ENCODE measurements at places on chromosomes 6 and 20.

- no peak for DNase-seq
Measured at GRCh38 chr6:79544299-79544927, 7.2 kb upstream of the LCA5 start.

- no peak for DNase-seq
Measured at GRCh38 chr6:23016696-23017095, 447.3 kb downstream of the HDGFL1 start.

GRCh38 chr6:1468126-1468525, 78.8 kb downstream of the FOXF2 start:
- DNase-seq: no peak

DNA sequence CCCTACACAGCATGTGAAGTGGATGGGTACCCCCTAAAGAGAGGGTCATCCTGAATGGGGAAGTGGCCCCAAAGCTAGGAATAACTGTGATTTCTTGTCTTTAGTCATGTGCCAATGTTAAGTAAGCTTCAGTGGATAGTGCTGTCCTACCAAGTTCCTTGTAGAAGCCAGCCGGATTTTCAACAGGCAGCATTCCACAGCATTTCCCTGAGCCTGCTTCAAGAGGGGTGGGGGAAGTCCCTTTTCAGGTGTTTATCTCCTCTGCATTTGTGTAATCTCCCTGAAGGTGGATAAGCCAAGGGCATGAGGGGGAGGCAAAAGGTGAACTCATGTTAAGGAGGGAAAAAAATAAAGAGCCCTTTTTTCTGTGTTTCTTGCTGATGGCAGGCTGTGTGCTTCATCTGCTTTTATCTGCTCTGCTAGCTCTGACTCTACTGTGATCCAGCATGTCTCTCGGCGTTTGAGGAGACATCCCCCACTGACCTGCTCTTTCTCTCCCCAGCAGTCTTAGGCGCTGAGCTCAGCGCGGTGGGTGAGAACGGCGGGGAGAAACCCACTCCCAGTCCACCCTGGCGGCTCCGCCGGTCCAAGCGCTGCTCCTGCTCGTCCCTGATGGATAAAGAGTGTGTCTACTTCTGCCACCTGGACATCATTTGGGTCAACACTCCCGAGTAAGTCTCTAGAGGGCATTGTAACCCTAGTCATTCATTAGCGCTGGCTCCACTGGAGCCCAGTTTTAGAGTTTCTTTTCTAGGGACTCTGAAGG, 1.9 kb downstream of the EDN1 start:
- DNase-seq: no peak

DNA sequence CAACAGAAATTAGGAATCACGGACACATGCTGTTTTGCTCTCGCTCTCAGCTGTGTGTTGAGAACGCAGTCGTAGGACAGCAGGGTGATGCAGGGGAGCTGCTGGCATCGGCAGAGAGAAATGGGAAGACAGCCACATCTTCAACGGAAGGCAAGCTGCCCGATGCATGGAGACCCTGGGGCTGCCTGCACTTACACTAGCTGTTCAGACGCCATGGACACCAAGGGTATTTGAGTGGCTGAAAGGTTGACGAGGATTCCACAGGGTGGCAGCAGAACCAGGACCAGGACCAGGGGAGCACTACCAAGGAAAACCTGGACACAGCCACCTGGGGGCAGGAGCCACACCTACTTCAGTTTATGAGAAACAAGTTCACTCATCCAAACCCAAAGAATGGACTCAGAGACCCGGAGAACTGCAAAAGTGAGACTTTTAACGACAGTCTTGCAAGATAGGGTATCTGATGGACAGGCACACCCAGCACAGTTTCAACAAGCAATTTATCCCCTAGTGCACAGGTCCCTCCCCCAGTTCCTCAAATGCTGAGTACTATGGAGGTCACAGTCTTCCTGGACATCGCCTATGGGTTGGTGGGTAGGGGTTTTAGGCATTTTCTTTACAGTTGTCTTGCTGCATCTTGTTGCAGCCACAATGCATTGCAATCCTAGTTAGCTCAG, 56.3 kb upstream of the ENTPD6 start:
- no peak for DNase-seq

DNA sequence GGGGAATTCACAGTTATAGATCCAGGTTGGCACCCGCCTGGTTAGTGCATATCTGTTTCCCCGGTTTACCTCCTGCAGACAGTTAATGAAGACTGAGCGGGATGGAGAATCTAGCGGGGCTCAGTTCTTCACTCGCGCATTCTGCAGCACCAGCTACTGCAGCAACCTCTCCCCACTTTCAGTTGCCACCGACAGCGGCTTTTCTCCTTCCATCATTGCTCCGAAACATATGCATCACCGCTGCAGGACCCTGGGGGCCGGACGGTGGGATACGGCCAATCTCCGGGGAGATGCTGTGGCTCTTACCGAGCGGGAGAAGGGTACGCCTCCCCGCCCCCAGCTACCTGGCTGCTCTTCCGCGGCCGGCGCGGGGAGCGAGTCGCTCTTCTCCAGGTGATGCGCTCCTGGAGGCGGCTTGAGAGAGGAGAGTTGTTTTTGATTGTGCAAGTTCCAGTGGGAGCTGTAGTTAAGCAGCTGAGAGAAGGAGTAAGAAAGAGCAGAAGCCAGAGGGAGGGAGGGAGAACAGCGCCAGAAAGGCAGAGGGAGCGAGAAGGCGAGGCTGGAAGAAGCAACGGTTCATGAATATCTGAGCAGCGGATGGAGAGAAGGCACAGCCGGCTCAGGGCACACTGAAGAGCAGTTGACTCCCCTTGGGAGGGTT, at the start of gene SGK1:
TSS of gene SGK1 (minus strand) at position 642 of the 661 bp plus-strand sequence. CDS start 652 bp downstream, outside the sequence.
- DNase-seq: peak; percentile 35

GRCh38 chr20:31712112-31712553, 10.5 kb downstream of the BCL2L1 start:
- no peak for DNase-seq

GRCh38 chr6:108699290-108700041, 138.7 kb downstream of the FOXO3 start:
- DNase-seq: peak; percentile 86

DNA sequence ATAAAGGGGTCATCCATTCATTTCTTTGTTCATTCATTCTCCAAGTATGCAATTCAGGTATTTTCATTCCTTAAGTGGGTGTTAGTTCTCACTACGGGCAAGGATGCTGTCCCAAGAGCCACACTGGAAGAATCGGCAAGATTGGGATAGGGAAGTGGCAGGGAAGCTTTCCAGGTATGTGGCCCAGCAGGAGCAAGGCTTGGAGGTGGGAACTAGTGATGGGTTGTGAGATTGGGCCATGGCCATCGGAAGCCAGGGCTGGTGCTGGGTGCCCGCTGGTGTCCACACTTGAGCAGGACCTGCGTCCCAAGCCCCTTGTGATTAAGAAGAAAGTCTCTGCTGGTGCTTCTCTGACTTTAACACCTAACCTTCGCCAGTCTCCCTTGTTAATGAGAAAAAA, 15.1 kb downstream of the VSTM2L start:
- DNase-seq: no peak

GRCh38 chr6:32151181-32151862, 417 bp downstream of the PRRT1 start:
- DNase-seq: peak; percentile 28

DNA sequence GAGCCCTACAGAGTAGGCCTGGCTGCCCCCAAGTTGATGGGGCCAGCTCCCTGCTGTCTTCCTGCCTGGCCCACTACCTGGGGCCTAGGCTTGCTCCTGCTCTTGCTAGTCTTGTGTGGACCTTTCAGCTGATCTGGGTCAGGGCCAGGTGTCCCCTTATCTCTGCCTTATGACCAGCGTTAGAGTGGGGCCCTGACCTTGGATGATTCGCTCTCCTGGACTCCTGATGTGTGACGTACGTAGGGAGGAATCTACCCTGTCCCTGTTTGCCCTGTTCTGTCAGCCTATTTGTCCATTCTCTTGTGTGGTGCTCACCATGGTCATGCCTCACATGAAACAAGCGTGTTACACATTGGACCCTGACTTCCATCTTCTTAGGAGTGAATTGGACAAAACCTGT, 571.8 kb downstream of the QKI start:
- no peak for DNase-seq

Measured in right hindlimb (tissue), 1 donor.